Globus pallidus (tissue), 1 donor: ENCODE measurements at places on chromosomes 12 and 14.

GRCh38 chr14:42299692-42300091 is 693.0 kb downstream of the LRFN5 start:
- DNase-seq = no peak

DNA sequence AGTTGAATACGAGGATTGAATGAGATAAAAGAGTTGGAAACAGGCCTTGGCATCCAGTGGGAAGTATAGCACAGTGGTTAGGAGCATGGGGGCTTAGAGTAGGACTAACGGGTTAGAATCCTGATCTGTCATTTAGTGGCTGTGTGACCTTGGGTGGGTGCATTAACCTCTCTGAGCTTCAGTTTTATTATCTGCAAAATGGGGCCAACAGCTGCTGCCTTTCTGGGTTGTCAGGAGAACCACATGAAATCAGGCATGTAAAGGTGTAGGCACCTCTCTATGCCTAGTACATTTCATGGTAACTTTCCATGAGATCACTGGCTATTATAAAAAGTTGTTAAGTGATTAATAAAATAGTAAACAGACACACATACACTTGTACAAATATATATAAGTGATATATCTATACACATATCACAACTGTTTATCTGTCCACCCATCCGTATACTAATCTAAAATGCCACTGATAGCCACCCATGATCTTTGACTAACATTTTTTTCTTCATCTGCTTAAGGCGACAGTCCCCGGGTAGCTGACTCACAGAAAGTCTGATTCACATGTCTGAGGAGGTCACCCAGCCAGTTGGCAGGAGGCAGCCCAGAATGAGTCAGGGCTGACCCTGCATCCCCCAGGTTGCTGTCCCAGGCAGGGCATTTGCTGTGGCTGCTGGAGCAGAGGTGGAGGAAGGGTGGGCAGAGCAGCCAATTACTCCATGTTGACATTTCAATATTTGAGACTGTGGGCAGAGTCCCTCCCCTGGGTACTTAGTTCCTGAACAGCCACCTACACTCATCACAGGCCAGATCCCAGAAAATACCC is 125.6 kb upstream of the NOS1 start:
- DNase-seq = no peak

DNA sequence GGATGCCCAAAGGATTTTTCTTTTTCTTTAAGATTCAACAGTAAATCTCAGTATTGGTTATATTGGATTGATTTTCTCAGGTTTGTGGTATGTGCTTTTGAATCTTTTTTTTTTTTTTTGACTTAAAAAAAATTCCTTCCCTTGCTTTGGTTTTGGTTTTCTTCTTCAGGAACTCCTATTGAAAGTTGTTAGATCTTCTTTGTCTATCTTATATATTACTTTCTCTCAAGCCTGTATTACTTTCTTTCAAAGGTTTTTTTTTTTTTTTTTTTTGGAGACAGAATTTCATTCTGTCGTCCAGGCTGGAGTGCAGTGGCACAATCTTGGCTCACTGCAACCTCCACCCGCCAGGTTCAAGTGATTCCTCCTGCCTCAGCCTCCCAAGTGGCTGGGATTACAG is 21.9 kb downstream of the PPP4R4 start:
- no peak for DNase-seq

GRCh38 chr12:2011643-2012607 is 7.7 kb upstream of the DCP1B start:
- DNase-seq = no peak

DNA sequence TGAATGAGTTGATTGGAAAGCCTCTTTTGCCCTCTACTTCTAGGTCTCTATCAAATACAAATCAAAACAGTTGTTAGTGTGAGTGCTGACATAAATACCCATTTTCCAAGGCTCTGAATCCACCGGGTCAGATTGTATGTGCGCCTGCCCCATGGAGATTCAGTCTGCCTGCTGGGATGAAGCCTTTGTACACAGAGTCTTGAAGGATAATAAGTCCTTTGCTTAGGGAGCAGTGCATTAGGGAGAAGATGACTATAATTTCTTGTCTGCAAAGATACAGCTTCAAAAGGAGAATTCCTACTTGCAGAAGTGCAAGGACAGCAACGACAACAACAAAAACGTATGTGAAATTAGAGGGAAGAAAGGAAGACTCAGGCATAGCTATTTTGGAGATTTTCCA is 90.3 kb upstream of the VRK1 start:
- DNase-seq = no peak

GRCh38 chr14:95906591-95906990 is 30.0 kb downstream of the TUNAR start:
- no peak for DNase-seq

GRCh38 chr14:27391331-27391730 is 793.5 kb upstream of the NOVA1 start:
- DNase-seq = no peak

DNA sequence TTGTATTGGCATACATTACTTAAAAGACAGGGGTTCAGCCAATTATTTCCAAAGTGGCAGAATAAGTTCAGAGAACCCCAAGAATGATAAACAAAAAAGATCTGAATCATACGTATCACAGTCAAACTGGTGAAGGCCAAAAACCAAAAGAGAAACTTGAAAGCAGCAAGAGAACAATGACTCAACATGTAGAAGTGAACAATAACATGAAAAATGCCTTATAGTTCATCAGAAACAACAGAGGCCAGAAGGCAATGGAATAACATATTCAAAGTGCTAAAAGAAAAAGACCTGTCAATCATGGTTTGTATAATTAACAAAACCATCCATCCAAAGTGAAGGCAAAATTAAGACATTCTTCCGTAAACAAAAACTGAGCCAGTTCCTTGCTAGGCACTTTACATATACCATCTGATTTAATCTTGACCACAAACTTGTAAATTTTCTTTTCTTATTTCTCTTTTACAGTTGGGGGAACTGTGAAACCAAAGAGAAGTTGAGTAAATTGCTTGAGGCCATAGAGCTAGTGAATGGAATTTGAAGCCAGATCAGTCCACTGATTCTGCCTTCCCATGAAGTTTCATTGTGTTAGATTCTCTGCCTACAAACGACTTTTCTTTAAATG is 232.1 kb upstream of the SEL1L start:
- no peak for DNase-seq

- DNase-seq = no peak
Measured at GRCh38 chr12:3641428-3642018, 111.4 kb downstream of the CRACR2A start.

- DNase-seq = peak; percentile 87
Measured at GRCh38 chr12:27014085-27014858, at the start of gene TM7SF3. TSS of gene TM7SF3 (minus strand) at chr12:27014384. CDS start at chr12:27014168, 216 bp downstream.

DNA sequence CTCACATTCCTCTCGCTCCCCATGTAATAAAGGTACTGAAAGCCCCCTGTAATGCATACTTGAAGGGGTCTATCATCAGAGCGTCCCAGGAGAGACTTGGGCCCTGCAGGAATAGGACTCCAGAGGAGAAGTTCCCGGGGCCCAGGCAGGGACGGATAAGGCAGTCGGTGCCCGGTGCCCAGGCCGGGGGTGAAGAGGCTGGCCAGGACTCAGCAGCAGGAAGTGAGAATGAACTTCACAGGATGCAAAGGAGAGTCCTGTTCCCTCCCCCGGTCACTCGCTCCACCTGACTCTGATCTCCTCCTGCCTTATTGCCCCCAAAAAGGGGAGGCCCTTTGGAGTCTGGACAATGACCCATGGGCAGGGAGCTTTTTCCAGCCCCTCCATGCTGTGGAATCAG is 40.2 kb downstream of the LRRC74A start:
- no peak for DNase-seq

GRCh38 chr12:28826766-28827165 is 322.3 kb upstream of the FAR2 start:
- no peak for DNase-seq
